ENCODE measurements at places on chromosomes 2 and 18.

DNA sequence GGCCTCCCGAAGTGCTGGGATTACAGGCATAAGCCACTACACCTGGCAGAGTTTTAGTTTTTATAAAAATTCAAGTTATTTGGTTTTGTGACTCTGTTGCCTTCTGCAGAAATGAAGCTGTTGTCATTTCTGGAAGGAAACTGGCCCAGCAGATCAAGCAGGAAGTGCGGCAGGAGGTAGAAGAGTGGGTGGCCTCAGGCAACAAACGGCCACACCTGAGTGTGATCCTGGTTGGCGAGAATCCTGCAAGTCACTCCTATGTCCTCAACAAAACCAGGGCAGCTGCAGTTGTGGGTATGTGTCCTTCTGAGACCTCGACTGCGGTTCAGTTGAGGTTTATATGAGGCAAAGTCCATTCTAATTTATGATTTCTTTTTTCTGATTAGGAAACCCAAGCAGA lies 7.2 kb downstream of the MTHFD2 start:
- DNase-seq = no peak

DNA sequence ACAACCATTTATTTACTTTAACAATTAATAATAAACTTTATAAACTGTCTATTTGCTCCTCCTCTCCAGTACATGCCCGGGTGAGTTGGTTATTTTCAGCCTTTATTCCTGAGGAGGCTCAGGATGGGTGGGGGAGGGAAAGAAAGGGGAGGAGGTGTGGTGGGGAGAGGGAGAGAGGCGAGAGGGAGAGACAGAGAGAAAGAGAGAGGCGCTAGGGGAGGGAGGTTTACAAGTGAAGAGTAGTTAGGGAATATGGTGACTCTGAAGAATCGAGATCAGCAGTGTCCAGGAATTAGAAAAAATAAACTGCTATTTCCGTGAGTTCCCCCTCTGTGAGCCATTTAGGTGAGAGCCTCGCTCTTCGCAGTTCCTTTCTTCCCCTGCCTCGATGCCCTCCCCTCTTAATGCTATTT lies 138.9 kb downstream of the MEIS1 start:
- peak; percentile 22 for DNase-seq

GRCh38 chr2:163878718-163879117 lies 142.9 kb upstream of the FIGN start:
- DNase-seq = no peak

GRCh38 chr2:224973112-224974016 lies 68.9 kb downstream of the DOCK10 start:
- no peak for DNase-seq

DNA sequence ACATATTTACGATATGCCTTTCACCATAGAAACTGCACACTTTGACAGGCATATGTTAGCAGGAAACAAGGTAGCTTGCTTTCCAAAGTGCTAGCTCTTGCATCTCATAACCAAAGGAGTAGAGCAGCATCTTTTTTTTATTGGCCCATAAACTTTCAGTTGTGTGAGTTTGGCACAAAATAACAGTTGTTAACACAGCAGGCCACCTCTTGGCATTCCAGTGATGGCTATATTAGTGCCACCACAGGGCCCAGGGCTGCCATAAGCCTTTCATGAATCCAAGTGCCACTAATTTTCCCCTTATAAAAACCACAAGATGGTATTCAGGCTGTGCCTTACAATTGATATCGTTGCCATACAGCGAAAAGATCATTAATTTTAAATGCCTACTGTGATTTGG lies 40.3 kb upstream of the KLF7 start:
- DNase-seq = no peak

GRCh38 chr2:174286172-174286571 lies 37.8 kb upstream of the OLA1 start:
- DNase-seq = no peak

GRCh38 chr18:51639541-51639940 lies 442.1 kb upstream of the MEX3C start:
- no peak for DNase-seq

DNA sequence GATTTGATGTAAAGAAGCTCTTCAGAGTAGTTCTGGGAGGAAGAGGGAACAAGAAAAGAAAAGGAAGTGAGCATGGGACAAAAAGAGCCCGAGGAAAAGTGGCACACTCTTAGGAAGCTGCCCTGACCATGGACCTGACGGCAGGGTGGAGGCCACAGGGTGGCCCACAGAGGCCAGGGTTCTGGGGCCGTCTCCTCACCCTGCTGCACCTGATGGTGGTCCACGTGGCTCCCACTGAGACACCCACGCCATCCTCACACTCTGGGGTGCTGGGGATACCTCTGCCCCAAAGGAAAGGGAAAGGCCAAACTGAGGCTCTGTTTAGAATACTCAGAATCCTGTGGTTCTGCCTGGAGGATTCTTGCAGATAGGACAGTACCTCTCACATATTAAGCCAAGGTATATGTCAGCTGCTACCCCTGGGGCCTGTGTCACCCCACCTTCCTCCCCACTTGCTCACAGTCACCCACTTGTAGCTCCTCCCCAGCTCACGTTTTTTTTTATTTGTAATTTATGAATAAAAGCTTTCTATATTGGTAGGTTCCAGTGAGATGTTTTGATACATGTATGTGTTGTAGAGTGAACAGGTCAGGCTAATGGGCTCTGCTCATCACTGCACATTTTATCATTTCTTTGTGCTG lies 171.1 kb downstream of the LDLRAD4 start:
- DNase-seq = no peak

DNA sequence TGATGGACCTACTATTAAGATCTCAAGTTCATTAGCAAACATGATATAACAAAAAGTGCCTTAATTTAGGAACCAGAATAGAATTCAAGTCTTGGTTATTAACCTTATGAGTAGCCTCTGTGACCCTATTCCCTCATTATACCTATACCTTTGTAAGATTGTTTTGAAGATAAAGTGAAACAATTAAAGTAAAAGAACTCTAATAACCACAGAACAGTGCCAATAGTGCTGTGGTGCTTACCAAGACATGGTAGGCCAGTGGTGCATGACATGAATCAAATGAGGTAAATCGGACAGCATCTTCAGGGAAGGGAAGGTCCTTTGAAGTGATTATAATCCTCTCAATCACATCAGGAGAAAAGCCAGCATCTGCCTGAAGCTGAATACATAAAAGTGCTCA lies 36.4 kb downstream of the METTL4 start:
- DNase-seq = no peak

DNA sequence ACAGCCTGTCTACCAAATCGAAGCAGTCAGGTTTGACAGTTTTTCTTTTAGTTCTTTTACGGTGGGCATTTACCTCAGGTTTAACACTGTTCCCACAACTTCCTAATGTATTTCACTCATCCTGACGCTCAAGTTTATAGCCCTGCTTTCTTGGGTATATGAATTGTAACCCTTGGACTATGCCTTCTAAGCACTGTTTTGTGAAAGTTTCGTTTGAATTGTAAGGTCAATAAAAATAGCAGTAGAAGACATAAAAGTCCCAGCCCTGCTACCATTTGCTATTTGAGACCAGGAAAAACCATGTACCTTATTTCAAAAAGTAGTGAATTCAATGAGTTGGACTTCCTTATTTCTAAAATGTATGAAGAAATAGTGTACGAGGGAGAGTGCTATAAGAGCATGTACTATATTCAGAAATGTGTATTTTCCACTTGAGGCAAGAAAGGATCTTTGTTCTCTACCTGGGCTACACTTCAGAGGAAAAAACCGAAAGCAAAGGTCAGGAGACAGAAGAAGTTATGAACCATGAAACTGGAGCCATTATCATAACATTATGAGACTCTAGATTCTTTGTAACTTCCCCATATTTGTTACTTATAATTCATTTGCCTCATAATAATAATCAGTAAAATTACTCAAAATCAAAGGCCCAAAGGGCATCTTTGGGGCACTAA lies 1.9 kb upstream of the ZC3H15 start:
- DNase-seq = no peak

GRCh38 chr2:24919506-24920097 lies 435 bp downstream of the ADCY3 start:
- DNase-seq = no peak

DNA sequence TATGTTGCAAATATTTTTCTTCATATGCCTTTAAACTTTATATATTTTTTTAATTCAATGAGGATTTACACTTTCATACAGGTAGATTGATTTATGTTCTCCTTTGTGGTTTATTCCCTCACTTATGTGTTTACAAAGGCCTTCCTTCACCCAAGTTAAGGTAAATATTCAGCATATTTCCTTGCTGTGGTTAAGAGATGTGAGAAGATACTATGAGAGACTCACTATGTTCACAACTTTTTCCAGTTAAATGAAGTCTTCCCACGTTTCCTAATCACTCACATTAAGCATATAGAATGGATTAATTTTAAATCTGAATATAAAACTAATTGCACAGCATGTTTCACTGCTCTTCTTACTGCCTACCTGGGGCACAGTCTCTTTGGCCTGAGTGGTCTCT lies 597 bp downstream of the PECR start:
- DNase-seq = no peak

- no peak for DNase-seq
Observed at GRCh38 chr2:220835583-220835982, 736.5 kb downstream of the EPHA4 start.

GRCh38 chr18:13269013-13269280 lies 50.4 kb downstream of the LDLRAD4 start:
- DNase-seq = no peak

GRCh38 chr2:237590272-237591140 lies at the start of gene RAB17:
Gene RAB17 (minus strand): TSS chr2:237590734. CDS start chr2:237586154, 4,580 bp downstream.
- DNase-seq = peak; percentile 50

DNA sequence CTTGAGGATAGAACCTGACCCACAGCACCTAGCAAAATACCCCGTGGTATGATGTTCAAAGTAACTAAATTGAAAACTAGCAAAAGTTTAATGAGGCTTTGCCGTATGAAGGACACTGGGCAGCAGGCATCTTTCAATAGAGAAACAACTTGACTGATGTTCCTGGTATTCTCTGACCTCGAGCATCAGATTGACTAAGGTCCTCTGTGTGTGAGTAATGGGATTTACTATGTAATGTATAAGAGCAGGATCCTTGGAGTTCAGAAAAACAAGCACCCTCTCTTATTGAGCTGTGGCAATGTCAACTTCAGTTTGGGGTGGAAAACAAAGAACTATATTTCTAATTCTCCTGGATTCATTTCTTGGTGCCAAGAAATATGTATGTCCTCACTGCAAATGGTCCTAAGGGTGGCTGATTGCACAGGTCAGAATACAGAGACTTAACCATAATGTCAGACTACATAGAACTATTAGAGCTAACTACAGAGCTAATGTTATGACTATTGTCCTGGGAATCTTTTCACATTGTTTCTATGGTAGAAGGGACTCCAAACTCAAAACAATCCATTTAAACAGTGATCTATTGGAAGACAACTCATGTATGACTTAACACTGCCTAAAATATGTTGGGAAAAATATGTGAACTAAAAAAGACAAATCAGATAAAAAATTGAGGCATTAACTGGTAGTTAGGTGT lies 4.4 kb downstream of the TNFAIP6 start:
- no peak for DNase-seq

DNA sequence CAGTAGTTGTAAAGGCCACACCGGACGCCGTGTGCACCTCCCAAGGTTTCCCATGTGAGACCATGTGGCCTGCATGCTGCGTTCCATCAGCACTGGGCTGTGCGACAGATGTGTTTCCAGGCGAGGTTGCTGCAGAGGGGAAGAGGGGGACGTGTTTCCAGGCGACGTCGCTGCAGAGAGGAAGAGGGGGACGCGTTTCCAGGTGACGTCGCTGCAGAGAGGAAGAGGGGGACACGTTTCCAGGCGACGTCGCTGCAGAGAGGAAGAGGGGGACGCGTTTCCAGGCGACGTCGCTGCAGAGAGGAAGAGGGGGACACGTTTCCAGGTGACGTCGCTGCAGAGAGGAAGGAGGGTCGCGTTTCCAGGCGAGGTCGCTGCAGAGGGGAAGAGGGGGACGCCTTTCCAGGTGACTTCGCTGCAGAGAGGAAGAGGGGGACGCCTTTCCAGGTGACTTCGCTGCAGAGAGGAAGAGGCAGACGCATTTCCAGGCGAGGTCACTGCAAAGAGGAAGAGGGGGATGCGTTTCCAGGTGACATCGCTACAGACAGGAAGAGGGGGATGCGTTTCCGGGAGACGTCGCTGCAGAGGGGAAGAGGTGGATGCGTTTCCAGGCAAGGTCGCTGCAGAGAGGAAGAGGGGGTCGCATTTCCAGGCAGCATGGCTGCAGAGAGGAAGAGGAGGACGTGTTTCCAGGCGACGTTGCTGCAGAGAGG lies 24.5 kb downstream of the NFATC1 start:
- no peak for DNase-seq

GRCh38 chr2:112239862-112240261 lies 15.0 kb downstream of the ZC3H8 start:
- DNase-seq = no peak

GRCh38 chr18:59466980-59467379 lies 107.9 kb upstream of the LMAN1 start:
- DNase-seq = no peak

- DNase-seq = no peak
Observed at GRCh38 chr2:231258701-231259100, 60.3 kb downstream of the ARMC9 start.

DNA sequence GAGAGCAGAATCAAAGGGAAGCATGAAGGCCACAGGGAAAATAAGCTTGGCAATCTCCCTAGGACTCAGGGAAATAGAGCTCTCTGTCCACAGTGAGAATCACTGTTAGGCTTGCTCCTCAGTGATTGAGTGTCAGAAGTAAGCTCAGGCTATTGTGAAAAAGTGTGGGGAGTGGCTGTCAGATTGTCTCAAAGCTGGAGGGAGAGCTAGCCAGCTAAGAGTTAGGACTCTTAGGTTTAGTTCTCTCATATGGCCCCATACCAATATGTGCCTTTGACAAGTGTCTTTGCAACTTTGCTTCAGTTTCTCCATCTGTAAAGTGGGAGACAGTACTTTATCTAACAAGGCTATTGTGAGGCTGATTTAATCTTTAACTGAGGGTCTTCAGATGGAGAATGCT lies 17.2 kb downstream of the EIF4E2 start:
- DNase-seq = no peak

GRCh38 chr2:234556848-234557573 lies 60.1 kb upstream of the ARL4C start:
- DNase-seq = no peak

DNA sequence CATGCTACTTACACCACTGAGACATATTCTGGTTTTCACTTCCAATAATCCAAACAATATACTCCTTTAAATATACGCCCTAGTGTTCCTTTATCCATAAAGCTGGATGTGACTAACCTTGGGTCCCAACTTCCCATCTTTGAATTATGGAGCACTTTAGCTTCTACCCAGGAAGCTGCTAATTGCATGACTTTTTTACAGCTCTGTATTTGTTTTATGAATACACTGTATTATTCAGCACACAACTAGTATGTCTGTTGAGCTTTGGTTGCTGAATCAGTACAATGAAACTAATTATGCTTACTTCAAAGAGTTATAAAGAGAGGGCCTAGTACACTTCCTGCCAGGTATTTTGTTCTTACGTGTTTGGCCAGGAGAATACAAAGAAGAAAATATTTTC lies 118.5 kb downstream of the BAZ2B start:
- DNase-seq = no peak
